NCI-H2171 (cell line): ENCODE measurements at places on chromosomes 3 and 15.
A peak's percentile ranks its signal among the peaks of the same experiment; 100 is the strongest.

DNA sequence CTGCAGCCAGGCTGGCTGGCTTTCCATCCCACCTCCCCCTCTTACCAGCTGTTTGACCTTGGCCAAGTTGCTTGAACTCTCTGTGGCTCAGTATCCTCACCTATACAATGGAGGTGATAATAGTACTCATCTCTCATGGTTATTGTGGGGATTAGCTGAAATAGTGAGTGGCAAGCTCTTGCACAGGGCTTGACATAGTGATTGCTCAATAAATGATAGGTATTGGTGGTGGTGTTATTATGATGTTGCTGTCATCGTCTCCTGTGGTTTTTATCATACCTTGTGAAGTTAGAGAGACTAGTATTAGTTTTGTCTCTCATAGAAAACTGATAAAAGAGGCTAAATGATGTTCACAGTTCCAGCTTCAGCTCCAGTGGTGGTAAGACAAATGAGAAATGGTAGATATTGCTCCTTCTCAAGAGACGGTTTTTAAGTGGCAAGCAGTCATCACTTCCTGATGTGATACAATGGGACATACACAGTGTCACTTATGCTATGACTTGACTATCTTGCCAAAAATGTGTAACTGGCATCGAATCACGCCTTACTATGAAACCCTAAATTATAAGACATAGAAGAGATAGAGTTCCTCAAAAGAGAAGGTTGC is 12.1 kb upstream of the UBE2E1 start:
- DNase-seq: no peak

- DNase-seq: no peak
Measured at GRCh38 chr3:117036259-117036799, 326.8 kb downstream of the TUSC7 start.

- no peak for DNase-seq
Measured at GRCh38 chr15:83380682-83381081, 66.5 kb upstream of the SH3GL3 start.

- DNase-seq: no peak
Measured at GRCh38 chr3:31472479-31473390, 60.0 kb upstream of the STT3B start.

DNA sequence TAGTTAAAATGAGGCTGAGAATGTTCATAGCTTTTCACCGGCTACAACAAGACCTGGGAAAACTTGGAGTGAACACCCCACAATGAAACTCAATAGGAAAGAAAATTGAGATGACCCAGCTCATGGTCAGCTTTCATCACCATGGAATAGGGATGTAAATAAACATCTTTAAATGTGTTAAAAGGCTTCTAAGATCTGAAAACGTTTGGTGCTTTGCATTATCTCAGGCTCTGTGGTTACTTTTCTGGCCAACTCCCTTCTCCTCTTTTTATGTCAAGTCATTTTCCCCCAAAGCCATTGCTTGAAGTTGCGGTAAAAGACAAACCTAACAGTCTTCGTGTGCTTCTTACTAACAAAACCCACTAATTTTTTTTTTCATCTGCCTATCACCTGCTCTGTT is 195.8 kb downstream of the MECOM start:
- DNase-seq: no peak

- DNase-seq: no peak
Measured at GRCh38 chr3:196736670-196737374, 2.8 kb upstream of the PAK2 start.

DNA sequence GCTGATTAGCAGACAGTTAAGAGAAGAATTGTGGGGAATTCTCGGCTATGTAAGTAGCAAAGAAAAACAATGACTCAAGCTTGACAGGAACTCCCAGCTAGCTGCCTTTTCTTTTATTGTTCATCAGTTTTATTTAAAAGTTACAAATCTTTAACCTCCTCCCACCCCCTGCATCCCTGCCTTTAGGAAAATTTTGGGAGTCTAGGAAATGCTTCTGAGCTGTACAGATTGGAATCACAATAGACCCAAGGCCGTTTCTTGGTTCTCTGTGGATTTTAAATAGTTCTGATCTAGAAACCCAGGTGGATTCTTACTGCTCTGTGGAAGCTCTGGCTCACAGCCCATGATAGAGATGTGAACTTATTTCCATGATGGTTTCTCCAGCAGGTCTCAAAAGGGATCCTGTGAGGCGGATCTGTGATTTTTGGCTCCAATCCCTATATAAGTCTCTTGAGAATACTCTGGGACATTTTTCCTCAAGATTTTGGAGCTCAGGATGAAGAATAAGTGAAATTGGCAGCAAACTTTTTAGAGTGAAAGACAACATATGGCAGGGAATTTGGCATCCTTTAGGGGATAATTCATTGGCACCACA is 312.3 kb downstream of the EPHA3 start:
- no peak for DNase-seq

DNA sequence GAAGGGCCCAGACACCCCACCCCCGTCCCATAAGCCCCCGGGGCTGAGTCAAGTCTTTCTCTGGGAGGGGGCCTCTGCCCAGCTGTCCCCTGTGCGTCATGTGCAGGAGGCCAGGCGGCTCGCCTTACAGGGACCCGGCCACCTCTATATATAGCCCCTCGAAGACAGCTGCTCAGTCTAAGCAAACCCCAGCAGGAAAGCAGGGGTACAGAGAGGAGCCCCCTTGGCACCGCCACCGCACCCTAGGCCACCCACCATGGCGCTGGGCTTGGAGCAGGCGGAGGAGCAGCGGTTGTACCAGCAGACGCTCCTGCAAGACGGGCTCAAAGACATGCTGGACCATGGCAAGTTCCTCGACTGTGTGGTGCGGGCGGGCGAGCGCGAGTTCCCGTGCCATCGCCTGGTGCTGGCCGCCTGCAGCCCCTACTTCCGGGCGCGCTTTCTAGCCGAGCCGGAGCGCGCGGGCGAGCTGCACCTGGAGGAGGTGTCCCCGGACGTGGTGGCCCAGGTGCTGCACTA is at the start of gene KLHL40:
Gene KLHL40 (plus strand): TSS at position 175 of the 519 bp plus-strand sequence. CDS start 82 bp downstream, at position 257.
- no peak for DNase-seq

- DNase-seq: no peak
Measured at GRCh38 chr3:72519946-72520604, 328.2 kb downstream of the SHQ1 start.

GRCh38 chr3:25432176-25432720 is 4.2 kb downstream of the RARB start:
- DNase-seq: no peak

GRCh38 chr15:75606711-75607699 is 18.5 kb downstream of the SNUPN start:
- no peak for DNase-seq

- DNase-seq: no peak
Measured at GRCh38 chr3:12946251-12946648, 104.9 kb upstream of the RPL32 start.

GRCh38 chr3:65448120-65448519 is 590.6 kb downstream of the MAGI1 start:
- DNase-seq: no peak

DNA sequence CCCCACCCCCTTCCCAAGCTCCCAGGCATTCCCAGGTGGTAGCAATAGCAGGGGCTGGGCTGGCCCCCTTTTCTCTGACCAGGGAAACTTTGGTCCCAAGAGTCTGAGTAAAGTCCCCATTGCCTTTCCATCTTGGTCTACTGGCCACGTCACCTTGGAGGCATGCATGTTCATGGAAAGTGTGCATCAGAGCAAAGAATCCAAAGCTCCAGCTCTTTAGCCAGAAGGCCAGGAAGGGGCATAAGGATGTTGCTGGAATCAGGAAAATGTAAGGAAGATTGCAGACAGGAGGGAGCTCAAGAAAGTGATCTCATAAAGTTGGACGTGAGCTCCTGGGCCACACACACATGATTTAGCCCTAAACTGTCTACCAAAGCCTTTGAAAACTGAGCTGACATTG is 63.6 kb downstream of the KBTBD12 start:
- no peak for DNase-seq

GRCh38 chr15:91142106-91142744 is 42.2 kb downstream of the SV2B start:
- no peak for DNase-seq

DNA sequence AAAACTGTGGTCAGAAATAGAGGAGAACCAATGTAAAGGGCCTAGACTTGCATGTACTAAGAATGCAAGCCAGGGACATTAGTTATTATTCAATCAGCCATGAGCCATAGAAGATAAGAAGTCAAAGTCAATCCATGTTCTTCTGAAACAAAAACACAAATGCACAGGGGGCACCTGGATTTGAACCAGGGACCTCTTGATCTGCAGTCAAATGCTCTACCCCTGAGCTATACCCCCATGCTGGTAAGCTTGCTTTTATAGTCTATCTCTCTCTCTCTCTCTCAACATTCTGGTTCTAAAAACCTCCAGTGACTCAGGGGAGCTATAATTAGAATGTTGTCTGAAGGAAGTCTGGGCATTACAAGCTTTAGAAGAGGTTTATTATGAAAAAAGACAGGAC is 85.6 kb upstream of the ACP3 start:
- DNase-seq: no peak

- no peak for DNase-seq
Measured at GRCh38 chr3:183226333-183226890, 26.6 kb upstream of the B3GNT5 start.

DNA sequence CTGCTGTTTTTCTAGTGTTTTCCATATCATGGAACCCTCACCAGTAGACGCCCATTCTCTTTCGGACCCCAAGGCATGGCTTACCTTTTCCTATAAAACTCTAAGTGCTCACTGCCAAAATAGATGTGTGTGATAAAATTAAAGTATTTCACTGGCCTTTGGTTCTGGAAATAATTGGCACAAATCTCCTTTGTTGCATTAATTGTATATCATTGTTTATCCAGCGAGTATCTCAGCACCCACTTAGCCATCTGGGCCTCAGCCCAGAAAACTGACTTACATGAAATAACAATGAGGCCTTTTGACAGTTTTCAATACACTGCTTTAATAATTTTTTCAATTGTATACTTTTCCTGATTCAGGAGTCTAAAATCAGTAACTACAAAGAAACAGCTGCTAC is 105.1 kb downstream of the MECOM start:
- DNase-seq: no peak

DNA sequence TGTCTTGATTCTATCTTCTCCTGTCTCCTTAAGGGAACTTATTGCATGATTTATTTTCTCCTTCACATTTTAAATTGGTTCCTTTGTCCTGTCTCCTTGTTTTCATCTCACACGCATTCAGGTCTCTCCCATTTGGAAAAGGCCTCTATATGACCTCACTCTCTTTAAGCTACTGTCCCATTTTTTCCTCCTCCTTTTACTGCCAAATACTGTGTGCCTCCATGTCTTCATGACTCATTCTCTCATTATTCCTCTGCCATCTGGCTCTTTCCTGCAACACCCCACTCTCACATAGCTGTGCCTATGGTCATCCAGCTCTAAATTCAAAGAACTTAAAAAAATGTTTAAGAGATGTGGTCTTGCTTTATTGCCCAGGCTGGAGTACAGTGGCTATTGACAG is 48.0 kb downstream of the TYRO3 start:
- no peak for DNase-seq

- DNase-seq: no peak
Measured at GRCh38 chr15:76223521-76223920, 87.7 kb downstream of the ETFA start.

GRCh38 chr3:156718622-156719306 is 44.4 kb downstream of the TIPARP start:
- DNase-seq: no peak

GRCh38 chr3:122984007-122984406 is 43.6 kb downstream of the SEMA5B start:
- no peak for DNase-seq

GRCh38 chr3:82474711-82475110 is 713.3 kb upstream of the GBE1 start:
- no peak for DNase-seq

DNA sequence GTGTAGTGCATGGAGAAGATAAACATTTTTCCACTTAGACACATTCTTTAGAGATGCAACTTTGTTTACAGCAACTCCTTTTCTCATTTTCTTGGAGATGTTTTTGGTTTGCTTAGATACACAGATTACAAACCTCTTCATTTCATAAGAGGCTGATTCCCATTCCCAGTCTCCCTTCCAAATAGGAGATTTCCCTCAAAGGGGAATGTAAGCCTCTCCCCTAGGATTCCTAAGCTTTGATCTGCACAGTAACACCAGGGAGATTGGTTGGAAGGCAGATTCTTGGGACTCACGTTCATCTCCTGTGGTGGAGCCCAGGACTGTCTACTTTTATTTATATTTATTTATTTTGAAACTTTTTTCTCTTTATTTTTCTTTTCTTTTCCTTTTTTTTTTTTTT is 63.2 kb downstream of the MCTP2 start:
- DNase-seq: no peak

DNA sequence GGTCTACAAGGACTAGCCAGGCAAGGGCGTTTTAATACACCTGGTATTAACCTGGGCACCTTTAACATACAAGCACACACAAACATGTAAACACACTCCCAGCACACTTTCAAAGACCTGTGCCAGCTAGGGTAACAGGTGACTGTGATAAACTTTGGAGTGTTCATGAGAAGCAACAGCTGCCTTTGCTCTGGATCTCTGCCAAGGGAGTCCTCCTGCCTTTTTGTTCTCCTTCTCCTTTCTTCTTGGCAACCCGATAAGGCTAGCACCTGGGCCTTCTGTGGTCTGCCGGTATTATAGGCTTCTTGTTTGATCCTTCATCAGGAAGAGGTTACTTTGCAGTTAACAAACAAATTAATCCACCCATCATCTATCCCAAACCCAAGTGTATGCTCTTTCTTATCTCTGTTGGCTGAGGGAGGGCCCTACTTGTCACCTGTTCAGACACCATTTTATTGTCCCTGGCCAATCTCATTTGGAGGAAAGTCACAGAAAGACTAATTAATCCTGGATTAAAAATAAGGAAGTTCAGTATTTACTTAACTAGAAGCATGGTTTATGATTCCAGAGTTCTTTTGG is at the start of gene RETNLB:
Gene RETNLB (minus strand): TSS at position 7 of the 579 bp plus-strand sequence. CDS start 225 bp downstream, outside the sequence.
- peak; percentile 59 for DNase-seq

DNA sequence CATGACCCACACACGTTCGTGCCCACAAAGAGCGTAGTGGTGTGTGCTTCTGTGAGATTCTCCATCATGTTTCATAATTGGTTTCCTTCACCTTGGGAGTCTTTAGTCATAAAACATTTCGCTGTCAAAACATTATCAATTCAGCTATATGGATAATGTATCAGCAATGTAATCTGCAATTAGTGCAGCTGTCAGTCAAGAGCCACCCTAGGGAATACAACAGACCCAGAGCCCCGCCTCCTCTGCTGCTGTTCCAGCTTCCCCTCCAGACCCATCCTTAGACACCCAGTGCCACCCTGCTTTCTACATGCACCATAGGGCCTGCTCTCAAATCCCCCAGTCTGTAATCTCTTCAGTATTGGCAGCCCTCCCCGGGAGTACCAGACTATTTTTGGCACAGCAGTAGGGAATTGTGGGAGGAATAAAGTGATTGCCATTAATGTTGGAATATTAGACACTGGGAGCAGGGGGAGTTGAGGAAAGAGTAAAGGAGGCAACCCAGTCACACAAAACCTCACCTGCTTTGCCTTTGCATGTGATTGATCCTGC is 31.5 kb upstream of the C3orf80 start:
- DNase-seq: no peak
